Activated naive CD4-positive, alpha-beta T cell treated with anti-CD3 and anti-CD28 coated beads for 36 hours (primary cell): ENCODE measurements at places on chromosomes 11 and 22. TPM values are rescaled to one million over a fixed set of nuclear protein-coding genes. Genes with fewer than 3 reads are reported as not detected.

TEX54 gene
- not detected for total RNA-seq

BLID gene
- total RNA-seq, result not detected

TMPRSS4 gene
- not detected for total RNA-seq

USH1C gene
- total RNA-seq, result not detected

RHOD gene
- 0.98 TPM for total RNA-seq

TUBA8 gene
- 0.25 TPM for total RNA-seq

GRM5 gene
- total RNA-seq, result not detected

CELSR1 gene
- total RNA-seq, result 0.17 TPM

BEST1 gene
- total RNA-seq, result 0.49 TPM

HMOX1 gene
- total RNA-seq, result 0.21 TPM

SHANK3 gene
- 0.07 TPM for total RNA-seq

NAALAD2 gene
- not detected for total RNA-seq

APOL5 gene
- not detected for total RNA-seq

GRCh38 chr11:112166562-112166961 lies 610 bp upstream of the TEX12 start:
- H3K27ac ChIP-seq, result no peak overlapping the region
- no peak overlapping the region for H3K4me3 ChIP-seq
- H3K27me3 ChIP-seq, result peaks cover 36% of the 10 kb centered on the region
- H3K4me1 ChIP-seq, result peaks cover 2% of the 10 kb centered on the region
- peaks cover 3% of the 10 kb centered on the region for H3K36me3 ChIP-seq
- no peak for DNase-seq

DNA sequence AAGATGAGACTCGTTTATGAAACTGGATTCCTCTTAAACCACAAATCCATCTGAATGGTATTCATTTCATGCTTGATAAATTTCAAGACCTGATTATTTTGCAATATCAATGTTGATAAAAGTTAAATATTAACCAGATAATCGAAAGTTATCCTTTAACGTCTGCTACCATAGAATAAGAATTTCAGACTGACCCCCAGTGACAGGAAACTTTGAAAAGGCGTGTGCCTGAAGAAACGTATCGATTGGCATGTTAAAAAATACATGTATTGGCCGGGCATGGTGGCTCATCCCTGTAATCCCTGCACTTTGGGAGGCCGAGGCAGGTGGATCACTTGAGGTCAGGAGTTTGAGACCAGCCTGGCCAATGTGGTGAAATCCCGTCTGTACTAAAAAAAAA lies 13.9 kb downstream of the SCGB1A1 start:
- H3K4me3 ChIP-seq, result no peak overlapping the region
- no peaks in the 10 kb centered on the region for H3K36me3 ChIP-seq
- H3K27me3 ChIP-seq, result no peaks in the 10 kb centered on the region
- no peak for DNase-seq
- peaks cover 34% of the 10 kb centered on the region for H3K4me1 ChIP-seq

- no peak for DNase-seq
- peaks cover 6% of the 10 kb centered on the region for H3K27me3 ChIP-seq
- no peak overlapping the region for H3K27ac ChIP-seq
- no peak overlapping the region for H3K4me3 ChIP-seq
- H3K36me3 ChIP-seq, result no peaks in the 10 kb centered on the region
These were observed 104.9 kb downstream of the VPREB1 start for GRCh38 chr22:22349455-22349836.

DNA sequence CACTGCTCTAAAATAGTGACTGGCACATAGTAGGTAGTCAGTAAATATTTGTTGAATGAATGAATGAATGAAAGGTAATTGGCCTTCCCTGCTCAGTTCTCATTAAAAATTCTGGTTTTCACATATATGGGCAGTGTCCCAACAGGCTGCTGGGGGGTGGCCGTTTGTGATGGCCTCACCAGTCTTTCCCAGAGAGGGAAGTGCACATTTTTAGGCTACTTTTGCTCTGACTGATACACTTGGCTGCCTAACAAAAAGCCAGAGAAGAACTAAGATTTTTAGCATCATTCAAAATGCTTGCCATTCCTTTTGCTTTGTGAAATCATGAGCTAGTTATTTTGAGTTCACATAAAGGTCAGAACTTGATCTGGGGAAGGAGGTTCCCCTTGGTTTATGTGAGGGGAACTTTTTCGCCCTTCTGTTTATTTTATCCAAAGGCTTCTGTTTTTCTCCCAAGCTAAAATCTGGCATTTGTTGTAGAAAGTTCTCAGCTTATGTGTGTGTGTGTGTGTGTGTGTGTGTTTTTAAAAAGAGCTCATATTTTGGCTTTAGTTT lies 83.1 kb downstream of the PTPRJ start:
- no peaks in the 10 kb centered on the region for H3K36me3 ChIP-seq
- H3K4me1 ChIP-seq, result peaks cover 55% of the 10 kb centered on the region
- H3K27ac ChIP-seq, result no peak overlapping the region
- no peak overlapping the region for H3K4me3 ChIP-seq

DNA sequence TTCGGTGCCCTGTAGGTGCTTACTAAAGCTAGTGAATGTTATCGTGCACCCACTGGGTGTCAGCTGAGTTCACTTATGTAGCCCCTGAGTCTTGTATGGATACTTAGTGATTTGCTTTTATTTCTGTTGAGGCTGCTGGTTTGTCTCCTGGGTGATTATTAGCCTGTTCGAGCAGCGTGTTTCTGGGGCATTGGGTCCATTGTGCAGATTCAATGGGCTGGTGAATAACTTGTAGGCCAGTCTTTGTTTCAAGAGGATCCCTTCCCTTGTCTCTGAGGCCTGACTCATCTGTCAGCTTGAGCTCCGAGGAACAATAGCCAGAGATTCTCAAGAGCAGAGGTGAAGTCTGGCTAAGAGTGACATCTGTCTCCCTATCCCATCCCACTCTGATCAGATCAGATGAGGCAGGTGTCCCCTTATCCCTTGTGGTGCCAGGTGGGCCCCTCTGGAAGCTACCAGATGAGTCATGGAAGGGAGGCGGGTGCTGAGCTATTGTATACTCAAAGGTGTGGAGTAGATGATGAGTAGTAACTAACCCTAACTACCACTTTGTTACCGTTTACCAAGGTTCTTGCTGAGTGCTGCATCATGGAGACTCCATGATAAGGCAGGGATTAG lies 3.7 kb downstream of the MIAT start:
- peaks cover 2% of the 10 kb centered on the region for H3K27me3 ChIP-seq
- H3K4me1 ChIP-seq, result peaks cover 48% of the 10 kb centered on the region
- peak overlapping the region; percentile 19 for H3K27ac ChIP-seq
- no peak overlapping the region for H3K4me3 ChIP-seq
- H3K36me3 ChIP-seq, result peaks cover 5% of the 10 kb centered on the region

DNA sequence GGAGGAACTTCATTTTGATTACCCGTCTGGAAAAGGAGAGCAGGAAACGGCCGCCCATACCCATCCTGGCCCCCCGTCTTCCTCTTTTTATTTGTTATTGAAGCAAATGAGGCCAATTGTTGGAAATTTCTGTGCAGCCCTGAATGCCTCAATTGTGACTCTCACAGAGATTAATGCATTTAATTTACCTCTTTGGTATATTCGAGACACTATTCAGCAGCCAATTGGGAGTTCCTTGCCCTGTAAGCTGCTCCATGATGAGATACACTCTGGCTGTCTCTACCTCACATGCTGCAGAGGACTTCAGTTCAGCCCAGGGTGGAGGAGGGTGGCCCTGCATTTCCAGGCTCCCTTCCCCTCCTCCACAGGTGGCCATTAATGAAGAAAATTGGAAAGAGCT lies 60.6 kb upstream of the NTM start:
- H3K27ac ChIP-seq, result no peak overlapping the region
- H3K27me3 ChIP-seq, result peaks cover 6% of the 10 kb centered on the region
- no peak overlapping the region for H3K4me3 ChIP-seq
- no peaks in the 10 kb centered on the region for H3K4me1 ChIP-seq
- no peaks in the 10 kb centered on the region for H3K36me3 ChIP-seq

DNA sequence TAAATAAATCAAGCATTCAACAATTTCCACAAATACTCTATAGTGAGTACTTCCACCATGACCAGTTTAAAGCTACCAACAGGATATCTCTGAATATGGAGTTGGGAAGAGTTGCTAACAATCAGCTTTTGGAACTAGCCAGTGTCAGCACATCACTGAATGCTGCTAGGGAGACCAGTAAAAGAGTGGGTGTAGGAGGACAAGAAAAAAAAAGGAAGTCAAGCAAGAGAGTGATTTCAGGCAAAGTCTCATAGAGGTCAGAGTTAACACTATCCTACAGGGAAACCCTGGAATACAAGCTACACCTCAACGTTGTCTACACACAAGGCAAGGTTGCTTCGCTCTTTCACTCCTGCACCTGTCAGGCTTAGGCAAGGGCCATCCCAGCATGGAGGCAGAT lies 24.2 kb downstream of the EIF3F start:
- no peaks in the 10 kb centered on the region for H3K36me3 ChIP-seq
- H3K4me3 ChIP-seq, result no peak overlapping the region
- no peak overlapping the region for H3K27ac ChIP-seq
- no peak for DNase-seq
- no peaks in the 10 kb centered on the region for H3K4me1 ChIP-seq

DNA sequence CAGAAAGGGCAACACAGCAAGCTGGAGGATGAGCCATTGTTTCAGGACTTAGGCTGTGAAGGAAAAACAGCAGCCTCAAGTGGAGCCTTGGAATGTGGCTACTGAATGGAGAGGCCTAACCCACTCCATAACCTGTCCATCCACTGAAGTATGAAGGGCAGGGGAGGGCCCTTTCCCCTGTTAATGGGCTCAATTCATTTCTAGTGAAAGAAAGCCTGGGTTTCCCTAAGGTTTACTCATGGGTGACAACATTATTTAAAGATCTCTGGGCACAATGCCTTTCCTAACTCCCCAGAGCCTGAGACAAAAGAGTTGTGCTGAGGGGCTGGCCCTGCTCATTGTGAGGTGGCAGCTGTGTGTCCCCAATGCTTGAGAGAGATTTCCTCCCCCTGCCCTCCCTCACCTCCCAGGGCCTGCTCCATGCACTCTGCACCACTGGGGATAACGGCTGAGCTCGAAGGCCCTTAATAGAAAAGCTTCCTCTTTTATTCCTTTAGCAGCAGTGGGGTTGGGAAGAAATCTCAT lies 83.8 kb downstream of the ME3 start:
- H3K4me3 ChIP-seq, result no peak overlapping the region
- peak overlapping the region; percentile 37 for H3K27ac ChIP-seq
- H3K36me3 ChIP-seq, result peaks cover 2% of the 10 kb centered on the region

- peak overlapping the region; percentile 38 for H3K27ac ChIP-seq
- no peak overlapping the region for H3K4me3 ChIP-seq
- peaks cover 45% of the 10 kb centered on the region for H3K4me1 ChIP-seq
- H3K27me3 ChIP-seq, result no peaks in the 10 kb centered on the region
- H3K36me3 ChIP-seq, result peaks cover 63% of the 10 kb centered on the region
These were observed 33.5 kb downstream of the NFRKB start for GRCh38 chr11:129861702-129862522.

DNA sequence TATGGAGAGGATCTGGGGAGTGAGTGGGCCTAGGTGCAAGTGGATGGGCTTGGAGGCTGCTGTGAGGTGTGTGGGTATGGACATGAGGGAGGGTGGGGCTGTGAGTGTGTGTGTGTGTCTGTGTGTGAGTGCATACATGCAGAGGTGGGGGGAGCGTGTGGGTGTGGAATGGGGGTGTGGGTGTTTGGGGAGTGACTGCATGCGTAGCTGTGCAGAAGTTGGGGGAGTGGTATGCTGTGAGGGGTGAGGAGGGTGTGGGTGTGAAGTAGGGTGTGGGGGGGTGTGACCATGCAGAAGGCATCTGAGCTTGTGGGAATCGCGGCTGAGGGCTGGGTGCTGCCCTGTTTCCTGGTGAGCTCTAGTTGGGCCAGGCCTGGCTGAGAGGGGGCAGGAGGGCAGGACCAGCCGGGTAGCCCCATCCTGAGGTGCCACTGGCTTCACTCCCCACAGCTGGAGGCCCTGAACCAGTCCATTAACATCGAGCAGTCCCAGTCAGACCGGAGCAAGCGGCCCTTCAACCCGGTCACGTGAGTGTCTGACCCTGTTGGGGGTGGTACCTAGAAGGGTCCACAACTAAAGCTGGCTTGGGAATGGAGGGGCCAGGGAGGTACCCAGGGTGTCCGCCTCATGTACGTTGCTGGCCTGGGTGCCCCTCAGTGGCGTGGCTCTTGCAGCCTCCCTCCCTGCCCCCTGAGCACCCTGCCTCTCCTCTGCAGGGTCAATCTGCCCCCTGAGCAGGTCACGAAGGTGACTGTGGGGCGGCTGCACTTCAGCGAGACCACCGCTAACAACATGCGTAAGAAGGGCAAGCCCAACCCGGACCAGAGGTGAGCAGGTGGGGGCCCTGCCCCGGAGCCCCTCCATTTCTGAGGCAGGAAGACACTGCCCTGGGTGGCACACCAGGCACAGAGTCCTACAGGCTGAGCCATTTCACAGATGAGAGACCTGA lies 16.5 kb downstream of the TMEM258 start:
- peaks cover 3% of the 10 kb centered on the region for H3K27me3 ChIP-seq
- DNase-seq, result no peak
- H3K27ac ChIP-seq, result no peak overlapping the region
- H3K4me3 ChIP-seq, result no peak overlapping the region
- peaks cover 14% of the 10 kb centered on the region for H3K4me1 ChIP-seq
- H3K36me3 ChIP-seq, result no peaks in the 10 kb centered on the region

GRCh38 chr11:126592496-126593410 lies 237.3 kb downstream of the ST3GAL4 start:
- no peak overlapping the region for H3K4me3 ChIP-seq
- H3K27ac ChIP-seq, result no peak overlapping the region
- H3K27me3 ChIP-seq, result no peaks in the 10 kb centered on the region
- no peak for DNase-seq
- no peaks in the 10 kb centered on the region for H3K36me3 ChIP-seq
- H3K4me1 ChIP-seq, result no peaks in the 10 kb centered on the region

DNA sequence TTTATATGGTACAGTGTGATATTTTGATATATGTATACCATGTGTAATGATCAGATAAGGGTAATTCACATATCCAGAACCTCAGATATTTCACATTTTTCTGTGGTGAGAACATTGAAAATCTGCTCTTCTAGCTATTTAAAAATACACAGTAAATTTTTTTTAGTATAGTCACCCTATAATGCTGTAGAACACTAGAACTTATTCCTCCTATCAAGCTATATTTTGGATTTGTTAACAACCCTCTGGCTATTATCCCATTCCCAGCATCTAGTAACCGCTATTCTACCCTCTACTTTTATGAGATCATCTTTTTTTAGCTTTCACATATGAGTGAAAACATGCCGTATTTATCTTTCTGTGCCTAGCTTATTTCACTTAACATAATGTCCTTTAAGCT lies 65.5 kb upstream of the SYT9 start:
- no peak overlapping the region for H3K27ac ChIP-seq
- H3K36me3 ChIP-seq, result no peaks in the 10 kb centered on the region
- DNase-seq, result no peak
- H3K27me3 ChIP-seq, result peaks cover 8% of the 10 kb centered on the region
- H3K4me3 ChIP-seq, result no peak overlapping the region

- H3K4me1 ChIP-seq, result no peaks in the 10 kb centered on the region
- peaks cover 7% of the 10 kb centered on the region for H3K27me3 ChIP-seq
- no peak overlapping the region for H3K27ac ChIP-seq
- H3K36me3 ChIP-seq, result no peaks in the 10 kb centered on the region
- DNase-seq, result no peak
These were observed 169.1 kb upstream of the B3GAT1 start for GRCh38 chr11:134581121-134581626.

GRCh38 chr11:112777283-112777751 lies 183.9 kb upstream of the NCAM1 start:
- no peaks in the 10 kb centered on the region for H3K36me3 ChIP-seq
- DNase-seq, result no peak
- no peaks in the 10 kb centered on the region for H3K4me1 ChIP-seq

- DNase-seq, result no peak
- H3K27me3 ChIP-seq, result no peaks in the 10 kb centered on the region
- H3K27ac ChIP-seq, result no peak overlapping the region
- H3K4me3 ChIP-seq, result no peak overlapping the region
- no peaks in the 10 kb centered on the region for H3K36me3 ChIP-seq
- no peaks in the 10 kb centered on the region for H3K4me1 ChIP-seq
These were observed 617.4 kb downstream of the CNTN5 start for GRCh38 chr11:99638073-99638553.

GRCh38 chr11:61359516-61359915 lies 2.2 kb downstream of the CYB561A3 start:
- no peaks in the 10 kb centered on the region for H3K27me3 ChIP-seq
- peak overlapping the region; percentile 18 for H3K4me3 ChIP-seq
- H3K4me1 ChIP-seq, result peaks cover 45% of the 10 kb centered on the region
- no peak overlapping the region for H3K27ac ChIP-seq
